ENCODE measurements at places on chromosomes 5 and 9. TPM values are rescaled to one million over a fixed set of nuclear protein-coding genes. Genes with fewer than 3 reads are reported as not detected.

DNA sequence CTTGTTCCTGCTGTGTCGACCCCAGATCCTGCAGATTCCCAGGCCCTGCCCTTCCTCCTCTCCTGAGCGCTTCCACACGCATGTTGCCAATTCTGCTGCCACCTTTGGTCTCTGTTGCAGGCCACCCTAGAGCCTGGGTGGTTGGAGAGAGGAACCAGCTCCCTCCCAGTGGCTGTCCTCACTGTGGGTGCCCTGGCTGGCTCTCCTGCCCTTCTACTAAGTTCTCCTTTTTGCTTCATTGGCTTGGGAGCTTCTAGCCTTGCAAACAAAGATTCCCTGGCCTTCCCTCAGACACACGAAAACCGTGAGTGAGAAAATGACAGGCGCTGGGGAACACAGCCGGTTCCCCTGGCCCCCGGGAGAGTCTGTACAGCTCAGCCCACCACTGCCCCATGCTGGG lies 14.2 kb upstream of the NCS1 start:
- H3K4me1 ChIP-seq, result peaks cover 10% of the 10 kb centered on the region
- DNase-seq, result no peak
- no peak overlapping the region for H3K4me3 ChIP-seq
- peaks cover 3% of the 10 kb centered on the region for H3K27me3 ChIP-seq

- H3K4me3 ChIP-seq, result no peak overlapping the region
- H3K27me3 ChIP-seq, result peaks cover 2% of the 10 kb centered on the region
- DNase-seq, result no peak
- no peaks in the 10 kb centered on the region for H3K36me3 ChIP-seq
- no peak overlapping the region for H3K27ac ChIP-seq
Observed at GRCh38 chr5:107472620-107473064, 198.1 kb downstream of the EFNA5 start.

DNA sequence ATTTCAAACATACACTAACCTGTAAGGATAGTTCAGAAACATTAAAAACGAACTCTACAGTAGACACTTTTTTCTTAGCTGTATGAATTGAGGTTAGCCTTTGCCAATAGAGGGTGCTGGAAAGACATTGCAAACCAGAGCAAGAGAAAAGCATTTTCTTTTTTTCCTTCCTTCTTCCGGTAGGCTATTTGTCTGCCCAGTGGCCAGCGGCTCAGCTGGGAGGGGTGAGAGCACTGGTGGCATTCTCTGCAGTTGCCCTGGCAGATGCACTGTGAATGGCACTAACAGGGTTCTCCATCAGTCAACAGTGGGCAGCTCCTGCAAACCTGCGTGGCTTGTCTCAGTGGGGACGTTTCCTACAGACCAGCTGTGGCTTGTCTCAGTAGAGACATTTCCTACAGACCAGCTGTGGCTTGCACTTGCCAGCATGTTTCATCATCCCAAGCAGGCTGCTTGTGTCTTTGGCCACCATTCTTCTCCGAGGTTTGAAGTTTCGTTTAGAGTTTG lies 984.5 kb upstream of the CDH18 start:
- peak overlapping the region; percentile 66 for H3K27ac ChIP-seq
- peak; percentile 22 for DNase-seq
- peaks cover 6% of the 10 kb centered on the region for H3K4me1 ChIP-seq
- peaks cover 2% of the 10 kb centered on the region for H3K27me3 ChIP-seq
- no peak overlapping the region for H3K4me3 ChIP-seq

The PCDHGA10 gene
- 16.6 TPM for total RNA-seq

The ITK gene
- not detected for total RNA-seq

DNA sequence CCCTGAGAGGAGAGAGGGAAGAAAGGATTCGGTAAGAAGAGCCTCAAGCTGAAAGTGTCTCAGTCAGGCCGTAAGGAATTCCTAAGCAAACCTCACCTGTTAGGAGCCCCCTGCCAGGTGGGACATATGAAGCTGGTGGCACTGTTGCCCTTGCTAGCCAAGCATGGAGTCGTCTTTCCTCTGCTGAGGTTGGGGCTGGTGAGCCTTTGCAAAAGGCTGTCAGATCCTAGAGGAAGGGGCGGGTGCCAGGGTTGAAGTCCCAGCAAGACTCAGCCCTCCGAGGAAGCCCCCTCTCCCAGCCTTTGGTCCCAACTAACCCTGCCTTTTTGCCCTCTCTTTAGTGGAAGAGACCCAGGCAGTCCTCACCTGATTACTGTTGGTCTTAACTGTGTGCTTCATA lies 5.5 kb upstream of the SMIM32 start:
- DNase-seq, result no peak
- no peak overlapping the region for H3K4me3 ChIP-seq
- H3K4me1 ChIP-seq, result peaks cover 8% of the 10 kb centered on the region
- H3K27ac ChIP-seq, result no peak overlapping the region

DNA sequence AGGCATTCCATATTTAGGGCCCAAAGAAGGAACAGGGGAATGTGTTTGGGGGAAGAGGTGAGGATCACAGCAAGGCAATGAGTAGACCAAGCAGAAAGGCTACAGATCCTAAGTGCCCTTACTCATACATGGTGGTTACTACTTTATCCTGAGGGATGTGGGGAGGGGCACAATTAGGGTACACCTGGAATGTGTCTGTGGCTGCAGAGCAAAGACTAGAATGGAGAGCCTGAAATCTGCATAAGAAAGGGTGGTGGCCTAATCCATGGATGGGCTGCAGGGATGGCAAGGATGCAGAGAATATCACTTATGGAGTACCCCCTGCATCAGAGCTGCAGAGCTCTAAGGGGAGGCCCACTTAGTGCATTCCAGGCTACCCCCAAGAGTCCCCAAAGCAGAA lies 352.6 kb upstream of the TRPC7 start:
- no peaks in the 10 kb centered on the region for H3K36me3 ChIP-seq
- peaks cover 3% of the 10 kb centered on the region for H3K27me3 ChIP-seq
- H3K4me3 ChIP-seq, result no peak overlapping the region
- DNase-seq, result no peak

The SPATA31E1 gene
- total RNA-seq, result 0.71 TPM

The CRAT gene
- total RNA-seq, result 95.8 TPM

DNA sequence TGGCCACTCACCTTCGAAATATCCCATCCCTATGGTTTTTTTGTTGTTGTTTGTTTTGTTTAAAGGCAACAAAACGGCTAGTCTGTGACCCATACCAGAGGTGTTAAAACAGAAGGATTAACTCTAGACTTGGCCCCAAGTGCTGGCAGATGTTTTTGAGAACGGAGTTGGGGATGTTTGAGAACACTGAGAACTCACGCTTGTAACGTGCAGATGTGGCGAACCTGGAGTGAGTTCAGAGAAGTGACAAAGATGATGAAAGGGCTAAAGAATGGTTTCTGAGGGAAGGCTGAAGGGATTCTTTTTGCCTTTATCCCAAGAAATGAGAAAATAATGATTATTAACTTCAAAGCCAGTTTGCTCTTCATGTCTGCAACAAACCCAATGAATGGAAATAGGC lies 286.5 kb downstream of the ZNF608 start:
- H3K36me3 ChIP-seq, result no peaks in the 10 kb centered on the region
- peaks cover 38% of the 10 kb centered on the region for H3K4me1 ChIP-seq
- H3K27ac ChIP-seq, result no peak overlapping the region
- no peaks in the 10 kb centered on the region for H3K27me3 ChIP-seq

GRCh38 chr9:8143677-8144076 lies 344.1 kb upstream of the DMAC1 start:
- H3K27ac ChIP-seq, result no peak overlapping the region
- H3K27me3 ChIP-seq, result no peaks in the 10 kb centered on the region
- H3K4me1 ChIP-seq, result no peaks in the 10 kb centered on the region
- no peak for DNase-seq
- H3K4me3 ChIP-seq, result no peak overlapping the region
- H3K36me3 ChIP-seq, result peaks cover under 1% of the 10 kb centered on the region

The PCDHA12 gene
- 32.4 TPM for total RNA-seq

DNA sequence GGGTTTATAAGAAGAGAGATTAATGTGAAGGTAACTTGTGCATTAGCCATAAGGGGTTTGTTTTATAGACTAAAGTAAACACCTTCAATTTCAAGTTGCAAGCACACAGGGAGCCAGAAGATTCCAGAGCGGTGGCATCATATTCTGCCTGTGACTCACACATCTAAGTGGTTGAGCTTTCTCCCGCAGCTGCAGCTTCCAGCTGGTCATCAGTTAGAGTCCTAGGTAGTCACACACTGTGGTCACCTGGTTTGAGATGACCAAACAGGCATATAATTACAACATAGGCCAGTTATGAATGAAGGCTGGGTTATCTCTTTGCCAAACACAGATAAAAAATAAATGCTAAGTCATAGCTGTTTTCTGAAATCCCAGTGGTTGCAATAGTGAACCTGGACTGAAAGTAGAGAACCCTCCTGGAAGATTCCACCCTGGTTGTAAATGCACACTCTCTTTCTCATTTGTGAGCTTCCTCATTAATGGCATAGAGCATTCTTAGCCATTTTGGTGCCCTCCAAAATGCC lies 171.3 kb downstream of the GDNF start:
- no peaks in the 10 kb centered on the region for H3K36me3 ChIP-seq
- no peak overlapping the region for H3K4me3 ChIP-seq
- H3K27ac ChIP-seq, result no peak overlapping the region
- DNase-seq, result no peak
- no peaks in the 10 kb centered on the region for H3K4me1 ChIP-seq

DNA sequence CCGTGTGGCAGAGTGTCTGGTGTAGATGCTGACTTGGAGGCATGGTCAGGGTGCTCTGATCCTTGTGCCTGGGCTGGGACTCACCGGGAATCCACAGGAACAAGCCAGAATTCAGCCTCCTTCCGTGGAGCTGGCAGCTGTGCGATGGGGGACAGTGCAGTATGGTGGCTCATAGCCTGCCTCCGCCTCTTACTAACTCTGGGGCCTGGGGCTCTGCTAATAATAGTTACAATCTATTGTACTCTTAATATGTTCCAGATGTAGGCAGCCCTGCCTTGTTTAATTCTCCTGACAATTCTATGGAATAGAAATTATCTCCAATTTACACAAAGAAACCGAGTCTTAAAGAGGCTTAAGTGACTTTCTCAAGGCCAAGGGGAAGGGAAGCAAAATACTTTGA lies 77.6 kb downstream of the PCDH1 start:
- H3K27me3 ChIP-seq, result peaks cover 5% of the 10 kb centered on the region
- no peak overlapping the region for H3K4me3 ChIP-seq
- no peak for DNase-seq

The CER1 gene
- total RNA-seq, result 3.0 TPM

GRCh38 chr9:132127888-132128534 lies 33.8 kb upstream of the NTNG2 start:
- no peaks in the 10 kb centered on the region for H3K36me3 ChIP-seq
- H3K4me3 ChIP-seq, result no peak overlapping the region
- peaks cover 35% of the 10 kb centered on the region for H3K4me1 ChIP-seq
- no peak overlapping the region for H3K27ac ChIP-seq
- peaks cover 4% of the 10 kb centered on the region for H3K27me3 ChIP-seq
- no peak for DNase-seq

- no peak overlapping the region for H3K27ac ChIP-seq
- H3K27me3 ChIP-seq, result peaks cover 2% of the 10 kb centered on the region
- H3K4me3 ChIP-seq, result no peak overlapping the region
- peaks cover 17% of the 10 kb centered on the region for H3K4me1 ChIP-seq
Observed at GRCh38 chr5:106766916-106767315, 903.8 kb downstream of the EFNA5 start.

DNA sequence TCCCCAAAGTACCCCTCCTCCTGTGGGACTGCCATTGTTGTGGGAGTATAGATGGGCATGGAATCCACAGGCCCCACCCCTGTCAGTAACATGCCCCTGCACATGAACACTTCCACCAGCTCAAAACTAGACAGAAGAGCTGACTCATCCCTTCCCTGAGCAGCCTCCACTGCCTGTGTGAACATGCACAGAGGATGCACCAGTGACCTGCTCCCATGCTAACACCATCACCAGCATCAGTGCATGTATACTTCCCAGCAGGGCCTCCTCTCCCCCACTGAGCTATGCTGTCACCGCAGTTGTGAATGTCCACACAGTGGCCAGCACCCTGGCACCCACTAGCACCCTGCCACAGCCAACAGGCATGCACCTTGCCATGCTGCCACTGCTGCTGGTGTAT lies 939.8 kb downstream of the EFNA5 start:
- peaks cover 4% of the 10 kb centered on the region for H3K27me3 ChIP-seq
- no peak overlapping the region for H3K27ac ChIP-seq
- H3K4me1 ChIP-seq, result no peaks in the 10 kb centered on the region
- peaks cover 34% of the 10 kb centered on the region for H3K36me3 ChIP-seq
- no peak overlapping the region for H3K4me3 ChIP-seq

The DRD1 gene
- not detected for total RNA-seq

The C9 gene
- total RNA-seq, result not detected

DNA sequence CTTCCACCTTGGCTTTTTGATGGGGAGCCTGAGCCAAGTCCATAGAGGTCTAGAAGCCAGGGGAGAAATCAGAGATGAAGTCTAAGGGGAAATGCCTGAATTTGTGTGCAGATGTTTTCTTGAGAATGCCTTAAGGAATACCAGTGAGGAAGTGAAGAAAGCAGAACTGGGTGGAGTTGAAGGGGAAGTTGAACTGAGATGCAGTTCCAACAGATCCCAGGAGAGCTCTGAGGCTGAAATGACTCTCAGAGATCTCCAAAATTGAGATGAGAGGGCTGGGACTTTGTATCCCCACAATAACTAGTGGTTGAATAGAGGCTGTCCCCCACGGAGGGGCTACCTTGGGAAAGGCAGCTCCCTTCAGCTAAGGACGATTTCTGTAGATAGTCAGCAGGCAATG lies 197.1 kb downstream of the ZNF462 start:
- H3K4me1 ChIP-seq, result no peaks in the 10 kb centered on the region
- H3K27me3 ChIP-seq, result peaks cover 5% of the 10 kb centered on the region
- H3K27ac ChIP-seq, result no peak overlapping the region
- no peak overlapping the region for H3K4me3 ChIP-seq

DNA sequence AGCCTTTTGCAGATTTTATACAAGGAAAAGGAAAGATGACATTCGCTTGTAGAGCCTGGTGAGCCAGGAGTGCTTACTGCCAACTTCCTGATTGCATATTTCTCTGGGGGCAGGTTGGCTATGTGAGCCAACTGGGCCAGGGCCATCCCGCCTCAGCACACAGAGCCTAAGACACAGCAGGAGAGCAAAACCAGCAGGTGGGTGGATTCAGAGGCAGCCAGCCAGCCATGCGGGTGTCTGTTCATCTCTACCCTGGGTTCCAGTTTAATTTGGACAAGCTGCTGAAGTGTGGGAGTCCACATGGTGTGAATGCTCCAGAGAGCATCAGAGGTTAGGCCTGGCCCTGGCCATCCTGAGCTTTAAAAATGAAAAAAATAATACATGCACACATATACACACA lies 291.4 kb downstream of the ARHGEF28 start:
- H3K4me1 ChIP-seq, result peaks cover 16% of the 10 kb centered on the region
- no peak overlapping the region for H3K4me3 ChIP-seq
- H3K36me3 ChIP-seq, result no peaks in the 10 kb centered on the region
- no peak overlapping the region for H3K27ac ChIP-seq

- no peak overlapping the region for H3K4me3 ChIP-seq
- no peak overlapping the region for H3K27ac ChIP-seq
- no peaks in the 10 kb centered on the region for H3K36me3 ChIP-seq
- no peaks in the 10 kb centered on the region for H3K27me3 ChIP-seq
- H3K4me1 ChIP-seq, result no peaks in the 10 kb centered on the region
Observed at GRCh38 chr9:121115466-121115865, 40.7 kb downstream of the CNTRL start.

The RLN2 gene
- total RNA-seq, result not detected

All from glutamatergic neuron (in vitro differentiated cells).